ENCODE measurements at places on chromosomes 6 and 20.

DNA sequence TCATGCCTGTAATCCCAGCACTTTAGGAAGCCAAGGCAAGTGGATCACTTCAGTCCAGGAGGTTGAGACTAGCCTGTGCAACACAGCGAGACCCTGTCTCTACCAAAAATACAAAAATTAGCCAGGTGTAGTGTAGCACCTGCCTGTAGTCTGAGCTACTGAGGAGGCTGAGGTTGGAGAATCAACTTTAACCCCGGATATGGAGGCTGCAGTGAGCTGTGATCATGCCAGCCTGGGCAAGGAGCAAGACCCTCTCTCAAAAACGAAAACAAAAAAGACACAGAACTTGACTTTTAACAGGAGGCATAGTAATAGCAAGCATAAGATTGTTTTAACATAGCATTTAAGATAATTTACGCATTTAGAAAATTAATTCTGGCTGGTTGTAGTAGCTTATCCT lies 32.5 kb downstream of the MYB start:
- DNase-seq = no peak

- DNase-seq = no peak
Observed at GRCh38 chr6:108564178-108564577, 3.5 kb downstream of the FOXO3 start.

DNA sequence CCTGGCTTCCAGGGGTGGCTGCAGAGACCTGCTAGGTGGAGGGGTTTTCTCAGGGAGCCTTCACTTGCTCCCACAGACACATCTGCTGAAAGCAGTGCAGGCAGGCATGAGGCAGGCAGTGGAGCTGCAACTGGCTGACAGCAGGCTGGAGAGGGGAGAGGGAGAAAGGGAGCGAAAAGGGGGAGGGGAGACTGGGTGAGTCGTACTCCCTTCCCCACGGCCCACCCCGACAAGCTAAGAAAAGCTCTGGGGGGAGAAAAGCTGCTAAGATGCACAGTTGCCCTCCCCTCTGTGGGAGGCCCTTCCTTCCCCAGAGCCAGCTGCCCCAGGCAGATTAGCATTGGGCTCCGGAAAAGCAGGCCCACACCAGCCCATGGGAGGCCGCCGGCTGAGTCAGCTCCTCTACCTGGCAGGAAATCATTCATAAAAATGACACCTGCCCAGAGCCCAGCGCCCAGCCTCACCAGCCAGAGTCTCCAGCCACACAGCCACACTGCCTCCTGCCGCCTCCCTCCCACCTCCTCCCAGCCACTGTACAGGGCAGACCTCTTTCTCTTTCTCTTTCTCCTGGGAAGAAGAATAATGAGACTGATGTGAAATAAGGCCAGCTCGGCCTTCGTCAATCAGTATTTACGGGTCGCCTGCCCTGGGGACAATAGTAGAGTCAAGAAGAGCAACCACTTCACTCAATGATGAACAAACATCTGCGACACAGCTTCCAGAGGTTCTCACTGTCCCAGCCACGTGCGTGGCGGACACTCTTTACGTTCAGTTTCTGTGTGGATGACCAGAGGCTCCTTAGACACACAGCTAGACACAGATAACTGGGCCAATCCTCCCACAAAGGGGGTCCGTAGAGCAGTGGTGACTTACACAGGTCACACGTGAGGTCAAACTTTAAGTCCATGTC lies 7.7 kb upstream of the C20orf203 start:
- no peak for DNase-seq

DNA sequence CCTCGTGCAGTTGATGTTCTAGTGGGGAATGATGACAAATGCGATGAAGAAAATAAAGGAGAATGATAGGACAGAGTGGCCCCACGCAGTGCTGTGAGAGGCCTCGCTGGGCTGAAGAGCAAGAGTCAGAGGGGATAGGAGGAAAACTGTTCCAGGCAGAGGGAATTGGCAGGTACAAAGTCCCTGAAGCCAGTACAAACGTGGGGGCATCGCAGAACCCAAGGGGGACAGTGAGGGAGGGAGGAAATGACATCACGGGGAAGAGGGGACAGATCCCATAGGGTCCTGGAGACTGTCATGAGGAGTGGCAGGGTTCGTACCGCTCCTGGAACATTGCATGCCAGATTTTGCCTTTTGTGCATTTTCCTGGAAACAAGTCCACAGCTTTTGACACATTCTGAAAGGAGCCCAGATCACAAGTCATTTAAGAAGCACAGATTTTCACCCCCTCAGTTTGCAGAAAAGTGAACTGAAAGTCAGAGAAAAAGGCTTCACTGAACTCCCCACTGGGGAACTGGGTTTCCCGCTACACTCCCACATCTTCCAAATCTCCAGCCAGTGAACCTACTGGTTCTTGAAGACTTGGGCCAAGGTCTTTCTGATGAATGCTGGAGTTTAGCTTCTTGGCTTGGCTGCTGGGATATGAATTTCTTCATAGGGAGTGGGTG lies 77.0 kb downstream of the SULF2 start:
- no peak for DNase-seq

GRCh38 chr20:58956078-58956477 lies 25.0 kb upstream of the NELFCD start:
- no peak for DNase-seq

DNA sequence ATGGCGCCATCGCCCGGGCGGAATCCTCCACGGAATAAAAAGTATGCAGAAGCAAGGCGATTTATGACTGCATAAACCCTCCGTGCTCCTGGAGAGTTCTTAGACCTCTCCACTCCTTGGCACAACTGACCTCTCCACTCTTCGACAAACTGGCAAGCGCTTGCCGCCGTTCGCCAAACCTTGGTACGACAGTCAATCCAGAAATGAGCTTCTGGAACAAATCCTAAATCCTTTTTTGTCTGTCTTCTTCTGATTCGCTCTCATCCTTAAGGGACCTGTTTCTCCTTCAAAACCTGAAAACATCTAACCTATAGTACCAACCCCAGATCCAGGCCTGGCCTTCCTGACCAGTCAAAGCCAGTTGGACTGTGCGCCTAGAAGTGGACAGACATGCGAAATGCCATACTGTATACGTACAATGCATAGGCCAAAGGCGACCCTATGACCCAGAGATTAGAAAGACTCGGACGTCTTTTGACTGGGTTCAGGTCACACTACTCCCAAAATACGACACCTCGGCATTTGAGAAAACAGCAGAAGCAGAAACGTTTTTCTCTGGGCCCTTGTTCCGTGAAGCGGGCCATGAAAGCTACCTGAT lies 59.4 kb downstream of the TRIM27 start:
- DNase-seq = no peak

- DNase-seq = no peak
Observed at GRCh38 chr6:47681201-47681990, 17.0 kb upstream of the ADGRF4 start.

DNA sequence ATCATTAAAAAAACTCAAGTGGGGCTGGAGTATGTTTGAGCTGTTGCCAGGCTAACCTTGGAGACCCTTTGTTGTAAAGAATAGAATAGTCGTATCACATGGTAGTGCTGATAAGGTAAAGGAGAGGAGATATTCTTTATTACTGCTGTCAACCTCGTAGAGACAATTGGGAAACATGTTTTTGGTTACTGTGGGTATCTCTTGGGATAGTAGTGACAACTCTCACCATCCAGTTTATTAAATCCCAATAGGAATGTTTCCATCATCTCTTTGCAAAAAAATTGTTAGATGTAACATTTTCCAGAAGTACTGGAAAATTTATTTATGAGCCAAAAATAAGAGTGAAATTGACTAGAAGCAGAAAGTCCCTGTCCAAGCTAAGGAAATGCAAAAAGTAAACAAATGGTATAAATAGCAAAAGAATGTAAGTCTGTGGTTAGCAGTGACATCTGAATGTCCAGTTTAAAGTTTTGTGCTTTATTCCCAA lies 829.3 kb upstream of the CITED2 start:
- DNase-seq = no peak

DNA sequence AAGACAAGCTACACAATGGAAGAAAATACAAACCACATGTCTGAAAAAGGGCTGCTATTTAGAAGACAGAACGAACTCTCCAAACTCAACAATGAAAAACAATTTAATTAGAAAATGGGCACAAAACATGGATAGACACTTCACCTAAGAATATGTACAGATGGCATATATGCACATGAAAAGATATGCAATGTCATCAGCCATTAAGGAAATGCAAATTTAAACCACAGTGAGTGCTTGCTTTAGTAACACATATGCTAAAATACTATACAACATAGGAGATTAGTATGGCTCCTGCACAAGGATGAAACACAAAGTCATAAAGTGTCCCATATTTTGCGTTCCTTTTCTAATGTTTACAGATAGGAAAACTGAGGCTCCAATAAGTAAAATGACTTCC lies 60.4 kb upstream of the FAM83B start:
- DNase-seq = no peak

DNA sequence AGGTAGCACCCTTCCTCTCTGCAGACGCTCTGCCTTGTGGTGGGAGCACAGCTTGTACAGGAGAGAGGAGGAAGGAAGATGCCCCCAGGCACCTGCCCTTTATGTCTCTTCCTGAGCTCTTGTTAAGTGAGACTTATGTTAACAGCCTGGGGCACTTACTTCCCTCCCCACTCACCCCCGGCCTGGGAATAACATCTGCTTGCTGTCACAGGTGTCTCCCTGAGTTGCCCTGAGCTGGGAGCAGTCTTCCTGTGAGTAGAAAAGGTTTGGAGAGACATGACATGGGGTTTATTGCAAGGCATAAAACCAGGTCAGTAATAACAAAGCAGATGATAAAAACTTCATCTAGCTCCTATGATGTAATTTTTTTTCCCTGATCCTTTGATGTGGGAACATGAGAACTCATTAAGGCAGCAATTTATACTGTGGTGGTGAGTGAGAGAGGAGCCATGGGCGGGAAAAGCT lies 1.9 kb downstream of the SSTR4 start:
- no peak for DNase-seq

DNA sequence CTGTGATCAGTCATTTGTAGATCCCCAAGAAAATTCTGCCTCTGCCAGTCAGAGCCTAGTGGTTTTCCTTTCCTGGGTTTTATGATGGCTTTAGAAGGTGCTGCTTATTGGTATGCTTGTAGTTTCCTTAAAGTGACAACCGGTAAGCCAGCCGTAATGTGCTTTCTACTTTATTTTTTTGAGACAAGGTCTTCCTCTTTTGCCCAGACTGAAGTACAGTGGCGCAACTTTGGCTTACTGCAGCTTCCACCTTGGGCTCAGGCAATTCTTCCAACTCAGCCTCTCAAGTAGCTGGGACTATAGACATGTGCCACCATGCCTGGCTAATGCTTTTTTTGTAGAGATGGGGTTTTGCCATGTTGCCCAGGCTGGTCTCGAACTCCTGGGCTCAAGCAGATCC lies 23.5 kb downstream of the MCM8 start:
- no peak for DNase-seq

- no peak for DNase-seq
Observed at GRCh38 chr6:43308101-43308989, at the start of gene CRIP3. Gene CRIP3 (minus strand): TSS chr6:43308826. CDS start chr6:43308792, 34 bp downstream.

- no peak for DNase-seq
Observed at GRCh38 chr20:3889489-3890397, 556 bp downstream of the PANK2 start.

GRCh38 chr6:145420599-145420998 lies 314.7 kb downstream of the EPM2A start:
- DNase-seq = no peak

DNA sequence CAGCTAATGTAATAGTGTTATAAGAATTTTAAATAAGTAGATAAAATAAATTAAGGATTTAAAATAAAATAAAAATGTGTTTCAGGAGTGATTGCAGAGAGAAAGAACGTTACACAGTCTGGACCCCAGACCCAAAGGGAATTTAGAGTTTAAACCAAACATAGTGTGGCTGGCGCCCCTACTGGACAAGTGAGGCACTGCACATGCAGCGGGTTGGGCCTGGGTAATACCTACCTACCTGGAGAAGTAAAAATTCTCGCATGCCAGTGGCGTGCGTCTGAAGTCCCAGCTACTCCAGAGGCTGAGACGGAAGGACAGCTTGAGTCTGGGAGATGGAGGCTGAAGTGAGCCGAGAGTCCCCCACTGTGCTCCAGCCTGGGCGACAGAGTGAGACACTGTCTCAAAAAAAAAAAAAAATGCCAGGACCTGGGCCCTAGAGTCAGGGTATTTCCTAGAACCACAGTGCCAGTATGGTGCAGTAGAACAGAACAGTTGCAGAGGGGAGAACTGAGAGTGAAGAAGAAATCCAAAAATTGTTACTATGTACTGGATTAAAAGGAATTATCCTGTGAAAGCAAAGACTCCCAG lies 71.4 kb upstream of the TCF21 start:
- no peak for DNase-seq

GRCh38 chr6:53311586-53311935 lies 37.2 kb downstream of the ELOVL5 start:
- no peak for DNase-seq

DNA sequence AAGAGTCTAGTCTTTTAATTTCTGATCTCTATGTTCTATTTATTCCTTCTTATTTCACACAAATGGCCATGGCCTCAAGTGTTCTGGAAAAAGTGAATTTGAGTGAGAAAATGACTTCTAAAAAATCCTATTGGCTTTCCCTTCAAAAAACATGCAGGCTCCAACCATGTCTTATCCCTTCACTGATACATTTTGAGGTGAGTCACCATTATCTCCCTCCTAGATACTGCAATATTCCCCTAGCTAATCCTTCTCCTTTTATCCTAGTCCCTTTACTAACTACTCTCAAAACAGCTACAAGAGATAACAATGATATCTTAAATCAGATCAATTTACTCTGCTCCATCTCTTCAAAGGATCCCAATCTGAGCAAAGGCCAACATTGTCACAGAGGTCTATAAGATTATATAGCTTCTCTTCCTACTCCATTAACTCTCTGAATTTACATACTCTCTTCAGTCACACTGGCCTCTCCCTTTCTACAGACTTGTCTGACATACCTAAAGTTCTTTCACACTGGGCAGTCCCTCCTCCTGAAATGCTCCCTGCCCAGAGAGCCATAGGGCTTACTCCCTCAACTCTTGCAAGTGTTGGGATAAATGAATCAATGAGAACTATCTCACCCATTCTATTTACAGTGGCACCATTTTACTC lies 129.2 kb downstream of the TENT5A start:
- no peak for DNase-seq

DNA sequence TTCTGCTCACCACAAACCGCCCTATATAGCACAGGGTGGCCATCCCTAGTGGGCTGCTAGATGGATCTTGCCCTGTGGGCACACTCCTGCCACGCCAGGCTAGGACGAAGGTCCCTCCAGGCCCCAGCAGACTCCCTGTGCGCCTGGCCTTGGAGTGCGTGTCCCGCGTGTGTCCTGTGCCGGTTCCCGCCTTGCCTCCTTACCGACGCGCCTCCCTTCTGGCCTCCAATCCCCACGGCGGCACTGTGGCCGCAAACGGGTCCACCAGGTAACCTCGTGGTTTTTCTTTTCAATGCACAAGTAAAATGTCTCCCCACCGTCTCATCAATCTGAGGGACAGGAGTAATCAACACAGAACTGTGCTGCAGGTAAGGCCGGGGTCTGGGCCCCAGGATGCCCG lies 133.8 kb upstream of the PHACTR3 start:
- DNase-seq = no peak

- no peak for DNase-seq
Observed at GRCh38 chr20:40808936-40809335, 119.9 kb upstream of the MAFB start.

Measured in D721Med (cell line).